ENCODE measurements at places on chromosomes 13 and 19.

GRCh38 chr19:1393841-1394240 is 7.5 kb downstream of the GAMT start:
- no peak for DNase-seq

GRCh38 chr19:6995054-6995453 is 26.2 kb downstream of the MBD3L2B start:
- DNase-seq = no peak

GRCh38 chr13:44294876-44295275 is 78.7 kb upstream of the SERP2 start:
- DNase-seq = no peak

DNA sequence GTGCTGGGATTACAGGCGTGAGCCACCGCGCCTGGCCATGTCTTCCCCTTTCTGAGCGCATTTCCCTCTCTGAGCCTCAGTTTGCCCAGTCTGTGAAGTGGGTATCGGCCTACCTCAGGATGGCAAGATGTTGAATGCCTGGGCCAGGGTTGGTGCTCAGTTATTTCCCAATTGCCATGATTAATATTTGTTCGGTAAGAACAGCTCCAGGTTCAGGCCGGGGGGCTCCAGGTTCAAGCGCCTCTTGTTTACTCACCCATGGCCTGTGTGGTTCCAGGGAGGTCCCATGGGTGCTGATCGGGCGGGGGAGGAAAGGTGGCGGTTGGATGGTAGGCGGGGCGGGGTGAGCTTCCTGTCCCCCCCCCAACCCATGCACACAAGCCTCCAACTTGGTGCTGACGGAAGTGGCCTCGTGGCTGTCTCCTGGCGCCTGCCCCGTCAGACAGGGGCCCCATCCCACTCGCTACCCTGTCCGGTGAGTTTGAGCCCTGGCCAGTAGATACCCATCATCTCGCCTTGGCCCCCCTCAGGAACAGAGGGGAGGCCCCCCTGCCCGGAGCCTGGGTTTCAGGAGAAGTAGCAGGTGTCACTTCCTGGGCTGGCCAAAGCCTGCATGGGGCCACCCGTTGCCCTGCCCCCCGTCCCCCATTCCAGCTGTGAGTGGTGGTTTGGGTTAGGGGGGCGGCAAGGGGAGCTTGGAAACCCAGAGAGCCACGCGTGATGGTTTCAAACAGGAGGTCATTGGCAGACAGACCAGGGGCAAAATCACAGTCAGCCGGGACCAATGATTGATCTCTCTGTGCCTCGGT is at the start of gene FCHO1:
Gene FCHO1 (plus strand): TSS at position 375 of the 809 bp plus-strand sequence. CDS start 3,688 bp downstream, outside the sequence.
- peak; percentile 87 for DNase-seq

DNA sequence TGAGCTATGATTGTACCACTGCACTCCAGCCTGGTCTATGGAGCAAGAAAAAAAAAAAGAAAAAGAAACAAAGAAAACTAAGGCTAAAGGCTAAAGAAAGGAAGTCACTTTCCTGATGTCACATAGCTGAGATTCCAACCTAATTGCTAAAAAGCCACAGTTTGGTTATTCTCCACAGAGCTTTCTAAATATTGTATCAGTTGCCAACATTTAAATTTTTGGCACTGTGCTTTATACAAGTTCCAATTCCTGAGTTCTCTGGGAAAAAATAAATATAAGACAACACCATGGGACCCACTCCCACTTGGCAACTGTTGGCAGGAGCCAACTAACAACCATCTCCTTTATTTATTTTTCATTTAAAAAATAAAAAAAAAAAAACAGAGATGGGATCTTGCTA is 11.2 kb upstream of the LYPD3 start:
- no peak for DNase-seq

GRCh38 chr13:100484702-100485101 is 103.9 kb downstream of the GGACT start:
- no peak for DNase-seq

DNA sequence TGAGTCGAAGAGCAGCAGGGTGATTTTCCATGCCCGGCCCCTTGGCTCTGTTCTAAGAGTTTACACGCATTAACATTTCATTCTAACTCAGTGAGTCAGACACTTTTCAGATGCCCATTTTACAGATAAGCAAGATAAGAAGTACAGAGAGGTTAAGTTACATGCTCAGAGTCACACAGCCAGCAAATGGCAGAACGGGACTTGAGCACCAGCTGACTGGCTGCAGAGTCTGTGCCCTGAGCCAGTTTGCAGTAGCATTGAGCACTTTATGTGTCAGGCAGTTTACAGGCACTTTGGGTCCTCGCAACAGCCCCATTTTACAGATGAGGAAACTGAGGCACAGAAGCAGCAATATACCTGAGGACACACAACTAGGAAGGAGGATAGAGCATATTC is 19.0 kb downstream of the CCDC8 start:
- no peak for DNase-seq

DNA sequence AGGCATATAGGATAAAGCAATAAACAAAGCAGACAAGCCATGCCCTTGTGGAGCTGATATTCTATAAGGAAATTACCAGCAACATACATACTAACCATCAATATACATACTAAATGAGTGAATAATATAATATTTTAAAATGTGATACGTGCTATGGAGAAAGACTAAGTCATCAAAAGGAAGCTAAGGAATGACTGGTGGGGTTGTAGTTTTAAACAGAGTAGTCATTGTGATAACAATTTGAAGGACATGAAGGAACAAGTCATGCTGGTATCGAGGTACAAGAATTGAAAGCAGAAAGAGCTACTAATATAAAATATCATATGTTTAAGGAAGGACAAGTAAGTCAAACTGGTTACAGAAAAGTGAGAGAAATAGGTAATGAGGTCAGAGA is 894.9 kb upstream of the PCDH9 start:
- no peak for DNase-seq

GRCh38 chr13:107250628-107251027 is 682.7 kb upstream of the ARGLU1 start:
- no peak for DNase-seq

GRCh38 chr13:111318386-111318785 is 2.1 kb upstream of the TEX29 start:
- DNase-seq = no peak

- no peak for DNase-seq
Observed at GRCh38 chr19:46806656-46807055, 18.3 kb upstream of the SLC1A5 start.

DNA sequence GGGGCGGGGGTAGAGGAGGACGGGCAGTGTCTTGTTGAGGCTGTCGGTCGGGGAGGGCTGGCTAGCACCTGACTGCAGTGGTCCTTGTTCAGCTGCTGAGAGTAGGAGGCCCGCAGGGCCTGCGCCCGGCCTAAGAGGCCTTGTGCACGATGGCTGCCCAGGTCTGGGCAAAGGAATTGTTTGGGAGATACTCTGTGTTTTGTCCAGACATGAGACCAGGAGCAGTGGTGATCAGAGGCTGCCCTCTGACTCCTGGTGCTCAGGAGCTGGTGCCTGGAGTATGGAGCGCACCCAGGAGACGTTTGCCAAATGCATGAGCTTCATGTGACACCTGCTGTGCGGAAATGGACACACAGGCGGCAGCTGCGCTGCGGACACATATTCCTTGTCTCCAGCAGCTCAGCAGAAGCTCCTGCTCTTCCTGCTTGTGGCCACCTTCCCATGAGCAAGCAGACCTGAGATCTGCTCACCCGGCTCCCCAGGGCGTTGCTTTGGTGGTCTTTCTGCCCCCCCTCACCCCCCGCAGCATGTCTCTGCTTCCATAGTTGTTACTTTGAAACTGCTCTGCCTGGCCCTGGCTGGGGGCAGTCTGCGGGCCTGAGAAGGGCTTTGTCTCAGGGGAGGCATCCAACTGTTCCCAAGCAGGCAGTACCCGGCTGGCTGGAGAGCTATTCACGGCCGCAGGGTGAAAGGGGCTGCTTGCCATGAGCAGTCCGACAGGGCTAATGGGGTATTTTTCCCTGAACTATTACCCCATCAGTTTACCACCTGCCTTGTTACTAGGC is 163.9 kb downstream of the TEX29 start:
- DNase-seq = peak; percentile 7

DNA sequence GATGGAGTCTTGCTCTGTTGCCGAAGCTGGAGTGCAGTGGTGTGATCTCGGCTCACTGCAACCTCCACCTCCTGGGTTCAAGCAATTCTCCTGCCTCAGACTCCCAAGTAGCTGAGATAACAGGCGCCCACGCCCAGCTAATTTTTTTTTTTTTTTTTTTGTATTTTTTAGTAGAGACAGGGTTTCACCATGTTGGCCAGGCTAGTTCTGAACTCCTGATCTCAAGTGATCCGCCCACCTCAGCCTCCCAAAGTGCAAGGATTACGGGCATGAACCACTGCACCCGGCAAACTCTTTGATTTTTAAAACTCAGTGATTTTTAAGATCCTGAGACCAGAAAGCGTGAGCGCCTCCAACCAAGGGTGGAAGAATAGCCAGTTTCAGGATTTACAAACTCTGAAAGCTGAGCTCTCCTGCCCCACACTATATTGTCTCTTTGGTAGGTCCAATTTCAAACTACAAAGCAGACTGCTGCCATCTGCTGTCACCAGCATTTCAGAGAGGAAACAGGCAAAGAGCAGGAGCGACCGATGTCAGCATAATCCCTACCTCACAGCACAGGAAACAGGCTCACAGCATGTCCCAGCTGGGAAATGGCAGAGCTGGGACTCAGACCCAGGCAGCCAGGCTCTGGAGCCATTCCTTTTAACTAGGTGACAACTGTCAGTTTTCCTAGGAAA is 9.2 kb downstream of the NOSIP start:
- no peak for DNase-seq

DNA sequence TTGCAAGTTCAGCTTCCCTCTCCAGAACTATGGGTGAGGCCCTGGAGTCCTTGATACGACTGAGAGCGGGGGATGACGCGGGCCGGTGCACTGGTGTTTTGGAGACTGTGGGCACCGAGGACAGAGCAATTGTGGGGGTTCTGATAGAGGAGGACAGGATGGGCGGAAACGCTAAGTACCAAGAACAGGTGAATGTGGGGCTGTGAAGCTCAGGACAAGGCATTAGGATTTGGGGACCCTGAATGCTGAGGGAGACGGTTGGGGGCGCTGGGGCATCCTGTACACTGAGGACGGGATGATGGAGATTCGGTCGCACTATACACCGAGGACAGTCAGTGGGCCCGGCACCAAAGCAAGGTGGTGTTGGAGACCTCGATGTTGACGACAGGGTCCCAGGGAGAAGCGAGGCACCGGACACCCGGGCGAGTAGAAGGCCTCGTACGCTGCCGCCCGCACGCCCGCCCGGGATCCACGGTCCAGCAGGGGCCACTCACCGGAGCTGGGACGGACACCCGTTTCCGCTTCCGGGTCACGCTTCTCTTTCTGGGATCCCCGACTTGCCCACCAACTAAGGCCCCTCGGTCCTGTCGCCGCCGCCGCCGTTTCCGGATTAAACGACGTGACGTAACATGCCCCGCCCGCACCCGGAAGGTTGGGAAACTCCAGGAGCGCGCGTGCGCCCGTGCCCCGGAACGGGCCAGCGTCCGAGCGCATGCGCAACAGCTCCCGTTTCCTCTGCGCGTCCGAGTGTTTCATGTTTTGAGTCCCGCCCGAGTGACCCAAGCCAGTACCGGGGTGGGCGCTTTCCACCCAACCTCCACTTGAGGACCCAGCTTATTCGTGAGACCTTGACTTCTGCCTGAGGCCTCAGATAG is at the start of gene CHMP2A:
Gene CHMP2A (minus strand): TSS at position 612 of the 875 bp plus-strand sequence. CDS start 893 bp downstream, outside the sequence.
- peak; percentile 98 for DNase-seq

DNA sequence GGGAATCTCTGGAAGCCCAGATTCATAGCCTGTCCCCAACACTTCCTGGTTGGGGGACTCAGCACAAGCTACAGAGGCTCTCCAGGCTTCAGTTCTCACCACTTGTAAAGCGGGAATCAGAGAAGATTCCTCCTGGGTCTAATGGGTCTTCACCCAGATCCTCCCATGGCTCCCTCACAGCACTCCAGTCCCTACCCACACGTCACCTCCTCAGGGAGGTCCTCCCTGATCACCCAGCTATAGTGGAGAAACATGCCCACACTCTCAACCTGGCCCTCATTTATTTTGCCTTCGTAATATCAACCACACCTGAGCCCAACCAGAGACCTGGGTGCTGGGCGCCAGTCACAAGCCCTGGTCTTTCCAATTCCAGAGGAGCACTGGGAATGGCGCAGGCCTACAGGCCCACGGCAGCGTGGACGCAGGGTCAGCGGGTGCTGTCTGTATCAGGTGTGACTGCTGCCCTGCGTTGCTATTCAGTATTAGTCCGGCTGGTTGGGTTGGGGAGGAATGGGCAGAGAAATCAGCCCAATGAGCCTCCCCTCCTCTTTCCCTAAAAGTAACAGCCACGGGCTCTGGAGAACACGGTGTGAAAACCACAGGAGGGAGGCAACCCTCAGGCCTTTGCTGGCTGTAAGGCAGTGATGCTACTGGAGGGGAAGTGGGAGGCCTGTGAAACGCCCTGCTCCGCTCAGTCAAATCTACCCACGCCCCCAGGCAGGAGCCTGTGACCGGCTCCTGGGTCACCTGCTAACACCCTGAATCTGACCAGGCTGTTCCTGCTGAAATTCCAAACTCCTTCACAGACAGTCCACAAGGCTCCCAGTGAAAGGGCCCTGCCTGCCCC is 5.2 kb downstream of the AKT2 start:
- no peak for DNase-seq

DNA sequence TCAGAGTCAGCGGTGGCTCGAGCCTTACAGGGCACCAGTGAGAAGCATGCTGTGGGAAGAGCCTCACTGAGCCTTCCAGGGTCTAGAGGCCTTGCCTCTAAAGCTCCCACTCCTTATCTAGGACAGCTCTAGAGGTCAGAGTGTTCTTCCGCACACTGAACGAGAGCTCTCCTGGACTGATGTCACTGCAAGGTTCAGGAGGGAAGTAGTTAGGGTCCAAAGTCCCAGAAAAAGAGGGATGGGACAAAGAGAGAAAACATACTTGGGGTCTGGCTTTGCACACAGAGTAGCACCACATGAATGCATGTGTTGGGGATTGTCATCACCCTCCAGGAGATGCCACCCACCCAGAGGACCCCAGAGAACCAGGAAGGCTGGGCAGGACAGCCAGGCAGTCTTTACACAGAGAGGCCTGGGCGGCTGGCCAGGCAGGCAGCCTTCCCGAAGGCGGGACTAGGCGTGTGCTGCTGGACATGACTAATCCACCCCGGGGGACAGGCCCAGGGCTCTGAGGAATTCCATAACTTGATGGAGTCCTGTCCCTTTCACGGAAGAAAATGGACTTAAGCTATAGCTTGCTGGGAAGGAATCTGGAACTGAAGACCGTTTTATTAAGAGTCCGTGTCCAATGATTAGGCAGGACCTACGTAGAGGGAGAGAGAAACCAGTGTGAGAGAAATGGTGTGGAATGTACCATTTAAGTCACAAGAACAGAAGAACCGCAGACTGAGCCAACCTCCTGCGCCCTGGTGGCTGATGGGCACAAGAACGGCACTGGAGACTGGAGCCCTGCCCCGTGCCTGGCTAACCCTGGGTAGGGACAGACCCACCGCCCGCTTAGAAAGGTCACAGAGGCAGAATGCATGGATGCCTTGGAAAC is 16.6 kb upstream of the EPHX3 start:
- DNase-seq = no peak

GRCh38 chr13:97188207-97188606 is 33.9 kb upstream of the MBNL2 start:
- no peak for DNase-seq
